ENCODE measurements at places on chromosomes 2 and 18.

- no peak for DNase-seq
Measured at GRCh38 chr2:142946941-142947340, 69.5 kb downstream of the KYNU start.

DNA sequence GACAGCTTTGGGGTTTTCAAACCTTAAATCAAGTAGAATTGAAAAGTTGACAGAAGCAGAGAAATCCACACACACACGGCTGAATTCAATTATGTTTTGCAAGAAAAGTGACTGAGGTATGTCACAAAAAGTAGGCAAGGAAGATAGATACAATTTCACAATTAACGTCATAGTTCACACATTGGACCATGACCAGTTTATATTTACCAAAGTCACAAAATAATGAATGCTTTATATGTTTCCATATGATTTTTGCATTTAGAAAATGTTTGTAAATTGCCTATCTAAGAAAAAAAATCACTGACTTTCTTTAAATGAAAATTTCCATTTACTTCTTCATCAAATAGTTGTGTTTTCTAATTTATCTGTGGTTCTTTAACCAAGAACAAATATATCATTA lies 29.4 kb upstream of the ZNF516 start:
- DNase-seq: no peak

- DNase-seq: no peak
Measured at GRCh38 chr2:215825707-215826106, 187.6 kb downstream of the MREG start.

DNA sequence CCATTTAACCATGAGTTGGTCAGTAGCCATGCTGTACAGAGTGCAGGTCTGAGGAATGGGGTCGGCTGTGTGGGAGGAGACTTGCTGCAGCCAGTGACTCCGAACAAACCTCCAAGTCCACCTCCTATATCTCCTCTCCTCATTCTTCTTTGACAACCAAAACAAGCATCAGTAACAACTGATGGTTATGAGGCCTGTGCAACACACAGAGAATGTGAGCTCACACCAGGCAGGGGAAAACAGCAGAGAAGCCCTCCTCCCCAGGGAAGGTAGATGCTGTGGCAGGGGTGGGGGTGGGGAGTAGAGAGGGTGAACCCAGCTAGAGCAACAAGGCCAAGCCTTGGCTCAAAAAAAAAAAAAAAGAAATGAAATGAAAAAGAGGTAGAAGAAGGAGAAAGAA lies 12.3 kb upstream of the CNGA3 start:
- no peak for DNase-seq

DNA sequence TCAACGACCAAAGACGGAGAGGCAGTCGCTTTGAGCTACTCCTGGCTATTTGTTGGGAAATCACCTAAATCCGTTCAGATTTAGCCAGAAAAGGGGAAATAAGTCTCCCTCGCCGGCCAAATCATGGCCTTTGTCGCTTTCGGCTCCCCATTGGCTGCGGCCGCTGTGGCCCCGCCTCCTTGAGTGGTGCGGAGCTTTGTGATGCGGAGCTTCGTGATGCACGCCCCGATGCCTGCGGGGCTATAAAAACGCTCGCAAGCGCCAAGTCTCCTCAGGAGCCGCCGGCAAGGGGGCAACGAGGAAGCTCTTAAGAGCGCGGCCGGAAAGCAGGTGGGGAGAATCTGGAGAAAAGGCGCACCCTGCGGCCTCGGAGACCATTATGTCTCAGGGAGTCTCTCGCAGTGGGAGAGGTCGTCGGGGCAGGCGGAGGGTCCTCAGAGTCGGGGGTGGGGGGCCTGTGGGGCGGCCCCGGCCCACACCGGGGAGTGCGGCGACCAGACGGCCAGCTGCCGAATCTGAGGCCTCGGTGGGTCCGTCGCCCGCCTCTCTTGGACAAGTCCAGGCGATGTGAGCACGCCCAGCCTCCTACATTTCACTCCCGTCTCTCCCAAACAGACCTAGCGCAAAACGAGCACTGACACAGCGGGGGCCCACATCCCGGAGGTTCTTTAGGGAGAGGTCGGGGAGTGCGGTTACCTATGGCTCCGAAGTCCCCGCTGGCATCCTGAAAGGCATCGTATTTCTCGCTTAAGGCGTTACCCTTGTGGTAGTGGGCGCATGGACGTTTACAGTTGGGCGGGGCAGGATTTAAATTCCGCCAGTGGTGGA lies at the start of gene CABYR:
Gene CABYR, plus strand, starts transcription at position 274 of the 828 bp plus-strand sequence. CDS start 4,053 bp downstream, outside the sequence.
- peak; percentile 80 for DNase-seq

- no peak for DNase-seq
Measured at GRCh38 chr2:74426181-74426758, 4.7 kb downstream of the WDR54 start.

DNA sequence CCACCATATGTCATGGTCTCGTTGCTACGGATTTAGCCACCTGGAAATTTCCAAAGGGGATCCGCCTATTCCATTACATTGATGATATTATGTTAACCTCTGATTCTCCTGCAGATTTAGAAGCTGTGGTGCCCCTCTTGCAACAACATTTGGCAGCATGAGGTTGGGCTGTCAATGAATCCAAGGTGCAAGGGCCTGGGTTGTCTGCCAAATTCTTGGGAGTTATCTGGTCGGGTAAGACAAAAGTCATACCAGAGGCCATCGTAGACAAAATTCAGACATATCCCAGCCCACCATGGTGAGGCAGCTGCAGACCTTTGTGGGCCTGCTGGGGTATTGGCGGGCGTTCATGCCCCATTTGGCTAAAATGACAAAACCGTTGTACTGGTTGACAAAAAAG lies 13.6 kb upstream of the C2orf42 start:
- no peak for DNase-seq

- DNase-seq: no peak
Measured at GRCh38 chr2:31401580-31401979, 13.0 kb downstream of the XDH start.

- no peak for DNase-seq
Measured at GRCh38 chr2:157782057-157782845, 93.9 kb downstream of the ACVR1 start.

- no peak for DNase-seq
Measured at GRCh38 chr2:36780231-36780839, 83.8 kb downstream of the VIT start.

DNA sequence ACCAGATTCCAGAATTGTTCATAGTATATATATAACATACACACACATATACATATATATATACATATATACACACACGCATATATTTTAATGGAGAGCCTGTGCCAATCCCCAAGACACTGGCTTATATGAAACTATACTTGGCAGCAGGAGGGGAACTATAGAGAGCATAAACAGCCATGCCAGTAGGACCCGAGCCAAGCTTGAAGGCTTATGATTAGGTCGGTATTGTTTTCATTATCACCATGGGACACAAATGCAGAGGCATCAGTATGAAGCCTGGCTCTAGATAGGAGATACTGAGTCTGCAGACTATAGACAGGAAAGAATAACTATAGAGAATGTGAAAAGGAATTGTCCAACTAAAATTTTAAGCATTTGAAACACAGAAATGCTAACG lies 181.2 kb downstream of the VWC2L start:
- no peak for DNase-seq

All from activated T-cell treated with anti-CD3 and anti-CD28 coated beads, Interleukin-2, amount 50 U/mL, for 24 hours (primary cell).